NCI-H2029 treated with DMSO at 0.1 percent for 48 hours (cell line): ENCODE measurements at places on chromosomes 7 and 10.
A peak's percentile ranks its signal among the peaks of the same experiment; 100 is the strongest.

DNA sequence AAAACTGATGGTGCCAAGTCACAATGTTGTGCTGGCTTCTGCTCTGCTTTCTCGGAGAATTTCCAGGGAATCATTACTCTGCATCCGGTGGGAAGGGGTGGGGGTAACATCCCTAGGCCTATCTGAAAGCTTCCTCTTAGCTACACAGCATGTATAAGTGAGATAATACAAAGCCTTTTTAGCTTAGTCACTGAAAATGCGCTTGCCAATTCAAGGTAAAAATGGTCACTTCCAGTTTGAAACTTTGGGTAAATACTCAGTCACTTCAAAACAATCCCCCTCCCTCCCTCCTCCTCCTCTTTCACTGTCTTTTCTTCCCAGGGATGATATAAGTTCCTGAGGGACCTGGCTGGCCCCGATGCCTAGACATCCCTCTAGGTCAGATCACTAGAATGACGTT is 57.3 kb upstream of the APBB1IP start:
- no peak for DNase-seq

DNA sequence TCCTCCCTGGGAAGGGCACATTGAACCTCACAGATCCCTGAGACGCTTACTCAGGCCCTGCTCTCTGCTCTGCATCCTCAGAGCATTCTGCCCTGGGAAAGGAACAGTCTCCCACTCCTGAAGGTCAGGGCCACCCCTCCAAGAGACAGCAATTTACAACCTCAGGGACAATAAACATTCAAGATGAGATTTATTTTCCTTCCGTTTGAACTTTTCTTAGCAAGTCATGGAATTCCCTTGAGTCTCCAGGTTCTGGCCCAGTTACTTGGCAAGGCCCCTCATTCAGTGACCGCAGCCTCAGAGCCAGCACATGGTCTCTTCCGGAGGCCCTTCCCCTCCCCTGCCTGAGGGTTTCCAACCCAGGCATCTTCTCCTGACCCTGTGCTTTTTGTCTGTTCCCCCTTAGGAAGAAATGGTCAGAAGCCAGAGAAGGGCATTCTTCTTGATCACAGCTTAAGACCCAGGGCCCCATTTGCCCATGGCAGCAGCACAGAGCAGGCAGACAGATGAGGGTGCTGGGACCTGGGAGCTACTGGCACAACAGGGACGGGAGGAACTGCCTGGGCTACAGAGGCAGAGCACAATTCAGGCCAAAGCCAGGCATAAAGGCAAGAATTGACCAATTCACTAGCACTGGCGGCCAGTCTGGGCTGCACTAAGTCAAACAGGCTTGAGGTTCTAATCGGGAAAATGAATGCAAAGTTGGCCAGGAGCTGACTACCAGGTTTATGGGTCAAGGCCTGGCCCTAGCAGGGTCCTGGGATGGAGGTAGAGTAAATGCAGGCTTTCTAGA is 56.7 kb downstream of the VSTM4 start:
- no peak for DNase-seq

- DNase-seq, result no peak
Measured at GRCh38 chr10:129426606-129427005, 40.4 kb upstream of the MGMT start.

GRCh38 chr10:97892506-97892905 is 42.9 kb downstream of the GOLGA7B start:
- DNase-seq, result no peak

- no peak for DNase-seq
Measured at GRCh38 chr7:30511973-30512662, 7.5 kb upstream of the GGCT start.

- DNase-seq, result peak; percentile 39
Measured at GRCh38 chr7:101173752-101174244, 6.3 kb downstream of the NAT16 start.

GRCh38 chr10:98006266-98006665 is 24.2 kb downstream of the CRTAC1 start:
- DNase-seq, result peak; percentile 37

- DNase-seq, result no peak
Measured at GRCh38 chr7:158818325-158819213, 10.7 kb downstream of the ESYT2 start.

DNA sequence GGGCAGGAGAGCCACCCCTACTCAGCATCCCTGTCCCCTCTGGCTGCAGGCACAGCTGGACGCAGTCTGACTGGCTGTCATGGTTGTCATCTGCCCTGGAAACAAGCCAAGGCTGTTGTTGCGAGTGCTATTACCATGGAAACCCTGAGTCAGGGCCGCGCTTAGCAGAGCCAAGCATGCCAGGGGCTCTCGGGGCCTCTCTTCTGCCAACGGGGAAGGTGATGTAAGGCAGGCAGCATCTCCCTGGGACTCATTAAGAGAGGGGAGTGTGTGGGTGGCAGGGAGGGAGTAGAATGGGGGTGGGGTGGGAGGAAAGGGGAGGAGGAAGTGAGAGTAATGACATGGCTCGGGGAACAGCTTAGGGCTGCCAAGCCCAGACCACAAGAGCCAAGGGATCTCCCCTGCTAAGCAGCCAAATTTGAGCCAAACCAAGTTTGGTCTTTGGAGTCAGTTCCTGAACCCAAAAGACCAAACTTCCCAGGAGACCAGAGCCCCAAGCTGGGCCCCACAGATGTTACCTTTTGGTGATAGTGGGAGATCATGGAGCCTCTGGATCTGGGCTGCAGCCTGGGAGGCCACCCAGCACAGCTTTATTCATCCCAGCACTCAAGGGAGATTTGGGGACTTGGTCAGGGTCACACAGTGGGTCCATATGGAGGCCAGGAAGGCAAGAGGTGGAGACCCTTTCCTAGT is 67.6 kb downstream of the TMEM130 start:
- DNase-seq, result peak; percentile 62

DNA sequence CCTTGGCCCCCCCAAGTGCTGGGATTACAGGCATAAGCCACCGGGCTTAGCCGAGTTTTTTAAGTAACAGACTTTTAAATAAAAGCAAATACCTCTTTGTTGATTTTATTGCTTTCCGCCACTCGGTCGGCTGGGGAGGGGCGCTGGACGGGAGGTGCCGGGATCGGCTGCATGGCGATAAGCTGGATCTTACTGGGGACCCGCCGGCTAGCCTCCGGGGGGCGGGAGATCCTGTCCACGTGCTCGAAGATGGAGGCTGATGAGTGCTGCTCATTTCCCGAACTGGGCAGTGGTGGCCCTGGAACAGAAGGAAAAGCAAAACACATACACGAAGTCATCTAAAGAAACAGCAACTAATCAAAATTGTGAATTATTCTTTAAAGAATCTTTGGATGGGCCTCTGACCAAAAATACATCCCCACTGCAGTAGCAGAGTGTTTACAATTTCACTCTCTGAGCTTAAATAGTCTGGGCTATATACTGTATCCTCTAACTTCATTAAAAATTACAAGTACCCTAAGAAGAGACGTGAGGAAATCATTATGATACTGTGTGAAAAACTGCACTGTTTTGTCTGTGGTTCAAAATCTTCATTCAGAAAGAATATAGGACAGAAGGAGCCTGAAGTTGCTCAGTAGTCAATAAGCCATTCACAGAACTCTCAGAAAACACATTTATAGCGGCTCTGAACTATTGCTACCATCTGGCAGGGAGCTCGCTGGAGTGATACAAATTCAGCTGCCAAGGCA is 73.2 kb upstream of the ATP6V0A4 start:
- DNase-seq, result no peak

DNA sequence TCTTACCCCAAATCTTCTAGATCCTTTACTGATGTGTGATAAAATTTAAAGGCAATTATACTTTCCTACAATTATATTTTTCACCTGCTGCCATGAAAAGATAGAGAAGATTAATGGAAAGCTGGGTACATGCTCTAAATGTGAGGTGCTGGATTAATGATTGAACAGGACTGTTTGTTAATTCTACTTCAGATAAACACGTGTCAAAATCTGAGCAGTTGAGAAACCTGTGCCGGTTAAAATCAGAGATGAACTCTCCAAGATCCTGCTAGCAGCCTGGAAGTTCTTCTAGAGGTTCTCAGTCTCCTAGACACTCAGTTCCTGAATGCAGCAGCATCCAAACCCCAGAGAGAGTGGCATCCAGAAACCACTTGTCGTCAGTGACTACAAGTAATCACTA is 69.2 kb downstream of the INHBA start:
- DNase-seq, result no peak

- DNase-seq, result peak; percentile 63
Measured at GRCh38 chr7:117097860-117098259, 144.6 kb downstream of the ST7 start.

- no peak for DNase-seq
Measured at GRCh38 chr7:101718363-101719122, 89.4 kb upstream of the MYL10 start.

DNA sequence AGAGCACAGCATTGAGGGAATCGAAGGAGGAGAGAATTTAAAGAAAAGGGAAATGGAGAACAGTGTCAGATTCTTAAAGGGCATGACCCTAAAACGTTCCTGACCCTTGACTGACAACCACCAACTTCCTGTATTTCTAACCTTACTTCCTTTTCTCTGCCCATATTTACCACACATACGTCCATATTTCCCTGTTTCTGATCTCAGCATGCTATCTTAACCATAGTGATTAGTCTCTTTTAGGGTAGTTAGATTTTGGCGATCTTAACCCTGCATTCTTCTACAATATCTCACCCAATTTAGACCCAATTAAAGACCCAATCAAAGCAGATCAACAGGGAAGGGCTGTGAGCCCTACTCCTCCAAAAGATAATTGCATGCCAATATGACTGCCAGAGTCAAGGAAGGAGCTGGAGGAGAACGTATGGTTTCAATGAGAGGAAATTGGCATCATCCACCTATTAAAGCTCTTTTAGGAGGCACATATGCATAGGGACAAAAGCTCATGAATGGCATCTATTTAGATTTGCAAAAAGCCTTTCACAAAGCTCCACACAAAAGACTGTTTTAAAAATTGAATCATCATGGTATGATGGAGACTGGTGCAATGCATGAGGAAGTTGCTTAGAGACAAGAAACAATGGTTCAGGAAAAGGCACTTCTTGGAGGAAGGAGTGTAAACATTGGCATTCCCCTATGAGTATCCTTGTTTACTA is 49.0 kb upstream of the ARHGAP12 start:
- DNase-seq, result no peak

DNA sequence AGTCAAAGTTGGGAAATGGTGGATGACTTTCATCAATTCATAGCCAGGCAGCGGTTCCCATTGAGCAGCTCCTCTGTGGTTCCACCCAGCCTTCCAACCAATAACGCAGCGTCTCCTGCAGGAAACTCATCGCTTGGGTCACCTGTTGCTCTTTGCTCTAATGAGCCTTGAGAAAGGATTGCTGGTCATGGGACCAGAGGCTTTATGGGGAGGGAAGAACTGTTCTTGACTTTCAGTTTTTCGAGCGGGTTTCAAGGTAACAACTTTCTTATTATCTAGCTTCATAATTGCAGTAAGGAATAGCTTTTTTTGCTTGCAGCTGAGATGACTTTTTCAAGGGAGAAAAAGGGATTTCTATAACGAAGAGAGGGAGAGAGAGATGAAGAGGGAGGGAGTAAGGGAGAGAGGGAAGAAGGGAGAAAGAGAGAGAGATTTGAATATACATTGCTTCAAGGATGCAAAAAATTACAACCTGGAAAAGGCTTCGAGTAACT is 405 bp upstream of the ENTPD1 start:
- DNase-seq, result no peak

- no peak for DNase-seq
Measured at GRCh38 chr10:89398003-89398749, 5.8 kb downstream of the IFIT1 start.

GRCh38 chr10:131000743-131001142 is 310.8 kb downstream of the TCERG1L start:
- DNase-seq, result no peak

DNA sequence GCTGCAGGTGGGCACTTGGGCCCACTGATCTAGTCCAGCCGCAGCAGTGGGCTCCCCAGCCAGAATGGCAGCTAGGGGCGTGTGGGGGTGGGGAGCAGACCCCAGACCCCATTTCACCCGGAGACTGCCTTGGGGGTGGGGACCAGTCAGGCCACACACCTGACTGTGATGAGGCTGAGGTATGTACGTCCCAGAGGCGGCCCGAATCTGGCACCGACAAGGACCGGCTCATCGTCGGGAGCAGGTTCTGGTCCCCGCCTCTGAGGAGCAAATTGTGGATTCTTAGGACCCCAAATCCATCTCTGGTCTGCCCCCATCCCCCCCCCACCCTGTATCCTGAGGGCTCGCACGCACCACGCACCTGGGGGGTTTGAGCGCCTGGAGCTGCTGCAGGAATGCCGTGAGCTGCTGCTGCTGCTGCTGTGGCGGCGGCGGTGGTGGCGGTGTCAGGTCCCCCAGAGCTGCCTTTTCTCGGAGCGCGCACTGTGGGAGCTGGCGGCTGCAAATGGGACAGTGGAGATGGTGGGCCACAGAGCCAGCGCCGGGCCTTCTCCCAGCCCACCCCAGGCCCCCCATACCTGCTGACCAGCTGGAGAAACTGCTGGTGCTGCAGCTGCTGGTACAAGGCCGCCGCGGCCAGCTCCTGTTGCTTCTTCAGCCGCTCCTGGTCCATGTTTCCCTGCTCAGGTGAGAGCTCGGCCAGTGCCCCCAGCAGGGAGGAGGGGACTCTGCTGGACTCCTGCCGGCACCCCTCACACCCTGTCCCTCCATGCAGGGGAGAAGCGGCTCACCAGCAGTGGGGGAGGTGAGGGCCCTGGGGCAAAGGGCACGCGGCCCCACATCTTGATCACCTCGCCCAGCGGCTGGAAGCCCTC is 10.2 kb downstream of the GIGYF1 start:
- DNase-seq, result no peak

DNA sequence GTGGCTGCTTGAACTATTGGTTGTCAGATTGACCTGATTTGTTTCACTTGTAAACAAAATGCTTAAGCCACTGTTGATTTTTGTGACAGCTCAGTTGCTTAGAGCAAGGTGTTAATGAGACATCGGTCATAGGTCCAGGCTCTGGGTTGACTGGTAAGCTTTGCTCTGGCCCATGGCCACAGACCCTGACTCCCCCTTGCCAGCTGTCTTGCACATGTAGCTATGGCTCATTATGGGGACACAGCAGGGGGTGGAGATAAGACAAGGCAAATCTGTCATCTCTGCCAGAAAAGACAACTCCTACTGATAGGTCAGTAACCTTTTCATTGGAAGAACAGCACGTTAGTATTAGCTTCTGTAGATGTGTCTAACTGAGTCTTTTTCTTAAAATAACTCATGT is 95.3 kb downstream of the KAT6B start:
- no peak for DNase-seq

GRCh38 chr7:69438584-69439412 is 159.5 kb upstream of the AUTS2 start:
- no peak for DNase-seq

- no peak for DNase-seq
Measured at GRCh38 chr10:100993986-100994708, 5.5 kb upstream of the LZTS2 start.

GRCh38 chr10:7428673-7429350 is 18.0 kb upstream of the SFMBT2 start:
- DNase-seq, result no peak

DNA sequence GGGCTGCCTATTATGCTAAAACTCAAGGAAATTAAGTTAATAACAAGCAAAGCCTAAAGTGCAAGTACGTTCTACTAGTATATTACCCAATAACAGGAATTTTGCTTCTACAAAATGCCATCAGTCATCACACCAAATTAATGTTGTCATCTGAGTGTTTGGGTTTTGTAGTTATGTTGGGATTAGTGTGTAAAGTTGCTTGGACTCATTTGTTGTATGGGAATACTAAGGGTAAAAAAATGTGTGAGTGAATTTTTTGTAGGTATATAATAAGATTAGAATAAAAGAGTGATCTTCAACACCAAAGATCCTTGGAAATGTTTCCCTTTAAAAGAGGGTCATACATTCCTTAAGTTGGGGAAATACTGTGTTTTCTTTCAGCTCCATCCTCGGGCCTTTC is 38.6 kb downstream of the NRP1 start:
- DNase-seq, result no peak

- DNase-seq, result no peak
Measured at GRCh38 chr7:41808541-41808940, 105.7 kb upstream of the INHBA start.
